Ascending aorta (tissue), 2 donors: ENCODE measurements at places on chromosomes 4 and X. TPM values are rescaled to one million over a fixed set of nuclear protein-coding genes. Genes with fewer than 3 reads are reported as not detected.

The RXFP1 gene
- total RNA-seq = 0.75 TPM

The TMEM35A gene
- not detected for total RNA-seq

The PAGE4 gene
- total RNA-seq = not detected

The IL21 gene
- not detected for total RNA-seq

The BEX2 gene
- 2.0 TPM for total RNA-seq

The PPEF1 gene
- not detected for total RNA-seq

The LGI2 gene
- total RNA-seq = 2.2 TPM

The GLRA3 gene
- not detected for total RNA-seq

The SLC16A2 gene
- total RNA-seq = 10.7 TPM

The MAGEB6 gene
- total RNA-seq = not detected

The SORBS2 gene
- total RNA-seq = 246 TPM

The NAP1L3 gene
- total RNA-seq = 1.5 TPM

The KIF4A gene
- not detected for total RNA-seq

The LEF1 gene
- total RNA-seq = not detected

The ANKRD37 gene
- 1.9 TPM for total RNA-seq

The CDKN2AIP gene
- 34.5 TPM for total RNA-seq

The MAOB gene
- 4.6 TPM for total RNA-seq

GRCh38 chr4:172515266-172515879 lies 653.2 kb upstream of the GALNT7 start:
- H3K36me3 ChIP-seq = no peaks in the 10 kb centered on the region
- no peaks in the 10 kb centered on the region for H3K27me3 ChIP-seq
- H3K27ac ChIP-seq = no peak overlapping the region
- no peaks in the 10 kb centered on the region for H3K4me1 ChIP-seq
- no peak for DNase-seq

GRCh38 chrX:126886997-126887396 lies 67.5 kb downstream of the PRR32 start:
- no peaks in the 10 kb centered on the region for H3K4me1 ChIP-seq
- H3K27ac ChIP-seq = no peak overlapping the region
- H3K27me3 ChIP-seq = no peaks in the 10 kb centered on the region
- no peak overlapping the region for H3K4me3 ChIP-seq

DNA sequence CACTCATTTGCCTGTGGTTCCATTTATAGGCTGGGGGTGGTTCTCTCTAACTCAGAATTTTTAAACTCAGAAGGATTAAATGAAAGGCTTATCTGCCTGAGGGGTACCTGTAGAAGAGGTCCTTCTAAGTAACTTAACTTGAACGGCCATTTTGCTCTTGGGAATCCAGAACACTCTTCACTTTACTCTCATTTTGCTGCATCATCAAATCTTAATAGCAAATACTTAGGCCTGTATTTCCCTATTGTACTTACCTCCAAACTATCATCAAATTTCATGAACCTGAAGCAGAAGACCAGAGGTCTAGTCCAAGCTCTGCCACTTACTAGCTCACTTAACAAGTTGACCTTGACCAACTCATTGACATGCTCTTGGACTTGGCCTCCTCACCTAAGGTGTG lies 70.4 kb downstream of the GRIA3 start:
- no peaks in the 10 kb centered on the region for H3K36me3 ChIP-seq
- H3K4me1 ChIP-seq = no peaks in the 10 kb centered on the region
- no peak overlapping the region for H3K27ac ChIP-seq
- no peaks in the 10 kb centered on the region for H3K27me3 ChIP-seq

GRCh38 chr4:78683352-78683751 lies 92.8 kb upstream of the BMP2K start:
- H3K4me3 ChIP-seq = no peak overlapping the region
- H3K27ac ChIP-seq = no peak overlapping the region
- DNase-seq = no peak
- no peaks in the 10 kb centered on the region for H3K36me3 ChIP-seq
- H3K4me1 ChIP-seq = peaks cover 5% of the 10 kb centered on the region

DNA sequence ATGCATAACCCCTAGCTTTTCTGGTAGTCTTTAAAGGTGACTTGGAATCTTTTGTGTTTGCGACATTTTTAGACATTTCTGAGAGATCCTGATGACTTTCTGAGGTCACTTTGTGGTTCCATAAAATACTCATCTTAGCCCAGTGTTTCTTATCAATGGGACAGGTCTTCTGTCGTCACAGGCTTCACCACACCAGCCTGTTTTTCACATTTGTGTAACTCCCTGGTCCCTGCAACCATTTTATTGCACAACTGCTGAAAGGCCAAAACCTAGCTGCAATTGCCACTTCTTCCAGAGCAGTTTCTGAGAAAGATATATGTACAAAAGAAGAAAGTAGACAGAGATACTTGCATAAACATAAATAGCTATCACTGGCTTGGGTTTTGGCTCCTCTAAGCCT lies 120.9 kb downstream of the IL15 start:
- no peaks in the 10 kb centered on the region for H3K27me3 ChIP-seq
- H3K27ac ChIP-seq = no peak overlapping the region
- H3K4me3 ChIP-seq = no peak overlapping the region
- no peaks in the 10 kb centered on the region for H3K36me3 ChIP-seq

GRCh38 chr4:93788712-93789111 lies 39.8 kb upstream of the ATOH1 start:
- H3K4me3 ChIP-seq = no peak overlapping the region
- H3K4me1 ChIP-seq = no peaks in the 10 kb centered on the region
- H3K27ac ChIP-seq = no peak overlapping the region
- H3K27me3 ChIP-seq = no peaks in the 10 kb centered on the region

DNA sequence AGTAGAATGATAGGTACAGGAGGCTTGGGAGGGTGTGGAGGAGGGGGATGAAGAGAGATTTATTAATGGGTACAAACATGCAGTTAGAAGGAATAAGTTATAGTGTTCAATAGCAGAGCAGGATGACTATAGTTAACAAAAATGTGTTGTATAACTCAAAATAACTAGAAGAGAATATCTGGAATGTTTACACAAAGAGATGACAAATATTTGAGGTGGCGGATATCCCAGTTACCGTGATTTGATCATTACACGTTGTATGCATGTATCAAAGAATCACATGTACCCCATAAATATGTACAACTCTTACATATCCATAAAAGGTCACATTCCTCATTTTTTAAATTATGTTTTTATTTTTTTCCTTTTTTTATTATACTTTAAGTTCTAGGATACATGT lies 456.6 kb downstream of the MAGEB5 start:
- no peaks in the 10 kb centered on the region for H3K4me1 ChIP-seq
- H3K27me3 ChIP-seq = no peaks in the 10 kb centered on the region
- H3K4me3 ChIP-seq = no peak overlapping the region
- no peak overlapping the region for H3K27ac ChIP-seq
- H3K36me3 ChIP-seq = no peaks in the 10 kb centered on the region
- DNase-seq = no peak

GRCh38 chr4:41572516-41572915 lies 34.6 kb downstream of the LIMCH1 start:
- DNase-seq = no peak
- H3K4me1 ChIP-seq = no peaks in the 10 kb centered on the region
- H3K27me3 ChIP-seq = no peaks in the 10 kb centered on the region
- peak overlapping the region; percentile 6 for H3K4me3 ChIP-seq

DNA sequence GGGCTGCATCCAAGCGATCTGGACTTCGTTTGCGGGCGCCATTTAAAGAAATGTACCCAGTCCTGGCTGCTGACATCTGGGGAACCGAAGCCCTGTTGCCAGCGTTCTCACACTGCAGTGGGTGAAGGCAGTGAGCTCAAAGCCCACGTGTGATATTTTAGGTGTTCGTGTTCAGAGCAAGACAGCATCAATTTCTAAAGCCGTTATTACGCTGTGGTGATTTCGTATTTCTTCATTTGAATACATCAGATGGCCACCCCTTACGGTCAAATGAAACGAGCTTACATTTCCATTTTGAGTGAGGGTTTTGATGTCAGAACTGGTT lies 376 bp upstream of the C4orf36 start:
- no peak for DNase-seq
- no peaks in the 10 kb centered on the region for H3K4me1 ChIP-seq
- H3K4me3 ChIP-seq = peak overlapping the region; percentile 83
- no peaks in the 10 kb centered on the region for H3K36me3 ChIP-seq
- H3K27me3 ChIP-seq = no peaks in the 10 kb centered on the region
- H3K27ac ChIP-seq = peak overlapping the region; percentile 68

DNA sequence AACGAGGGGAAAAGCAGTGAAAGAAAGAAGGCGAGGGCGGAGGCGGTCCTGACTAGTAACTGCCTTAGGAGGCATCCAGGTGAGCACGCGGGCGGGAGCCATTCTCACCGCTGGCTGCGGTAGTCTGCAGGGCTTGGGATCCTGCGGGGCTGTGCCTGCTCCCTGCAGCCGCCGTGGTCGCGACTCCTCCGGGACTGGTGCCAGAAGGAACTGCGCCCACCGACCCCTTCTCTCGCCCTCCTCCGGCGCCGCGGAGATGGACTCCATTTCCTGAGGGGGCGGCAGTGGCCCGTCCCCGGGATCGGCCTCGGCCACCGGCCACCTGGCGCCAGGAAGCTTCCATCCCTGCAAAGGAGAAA lies 543 bp downstream of the NFXL1 start:
- DNase-seq = no peak
- peak overlapping the region; percentile 87 for H3K4me3 ChIP-seq
- H3K36me3 ChIP-seq = peaks cover 14% of the 10 kb centered on the region
- no peaks in the 10 kb centered on the region for H3K27me3 ChIP-seq
- H3K27ac ChIP-seq = peak overlapping the region; percentile 70
- H3K4me1 ChIP-seq = no peaks in the 10 kb centered on the region

GRCh38 chrX:10031746-10032145 lies 64.6 kb downstream of the CLDN34 start:
- no peak overlapping the region for H3K27ac ChIP-seq
- H3K27me3 ChIP-seq = no peaks in the 10 kb centered on the region
- H3K36me3 ChIP-seq = no peaks in the 10 kb centered on the region
- no peaks in the 10 kb centered on the region for H3K4me1 ChIP-seq
- H3K4me3 ChIP-seq = no peak overlapping the region

GRCh38 chr4:22179124-22179874 lies 230.7 kb upstream of the KCNIP4 start:
- H3K4me1 ChIP-seq = no peaks in the 10 kb centered on the region
- H3K36me3 ChIP-seq = no peaks in the 10 kb centered on the region
- DNase-seq = no peak

DNA sequence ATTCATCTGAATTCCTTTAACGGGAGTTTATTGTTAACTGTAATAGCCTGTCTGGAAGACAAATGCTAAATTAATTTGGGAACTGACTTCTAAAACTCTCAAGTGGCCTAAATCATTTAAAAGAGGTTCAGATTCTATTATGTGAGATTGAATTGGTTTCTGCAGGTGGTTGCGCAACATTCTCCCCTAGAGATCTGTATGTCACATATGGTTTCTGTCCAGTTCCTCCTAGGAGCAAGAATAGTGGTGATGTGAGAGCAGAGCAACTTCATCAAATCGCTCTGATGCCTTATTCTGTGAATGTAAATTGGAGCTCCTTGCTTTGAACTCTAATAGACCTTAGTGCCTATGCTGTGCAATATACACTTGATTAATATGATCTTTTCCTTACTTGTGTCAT lies 144.6 kb upstream of the GPR101 start:
- H3K27ac ChIP-seq = no peak overlapping the region
- no peaks in the 10 kb centered on the region for H3K4me1 ChIP-seq
- DNase-seq = no peak
- H3K36me3 ChIP-seq = no peaks in the 10 kb centered on the region

DNA sequence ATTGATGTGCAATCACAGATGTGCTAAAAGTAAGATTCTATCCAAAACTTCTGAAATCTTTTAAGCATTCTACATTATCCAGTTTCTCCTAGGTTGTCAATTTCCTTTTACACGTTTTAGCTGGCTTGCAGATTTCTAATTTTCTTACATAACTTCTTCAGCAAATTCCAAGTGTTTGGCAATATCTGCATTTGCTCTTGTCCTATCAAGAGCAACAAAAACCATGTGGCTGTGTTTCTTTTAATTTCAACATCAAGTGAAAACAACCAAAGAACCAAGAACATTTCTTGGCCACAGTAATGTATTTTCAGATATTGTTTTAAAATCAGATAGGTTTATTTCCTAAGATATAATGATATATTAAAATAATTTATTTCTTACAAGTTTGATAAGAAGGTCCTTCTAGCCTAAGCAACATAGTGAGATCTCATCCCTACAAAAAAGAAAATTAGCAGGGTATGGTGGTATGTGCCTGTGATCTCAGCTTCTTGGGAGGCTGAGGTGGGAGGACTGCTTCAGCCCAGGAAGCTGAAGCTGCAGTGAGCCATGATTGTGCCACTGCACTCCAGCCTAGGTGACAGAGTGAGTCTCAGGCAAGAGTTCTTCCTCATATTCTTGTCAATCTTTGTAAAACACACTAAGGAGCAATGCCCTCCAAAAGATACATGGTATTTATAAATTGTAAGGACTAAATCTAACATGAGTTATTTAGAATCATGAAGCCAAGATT lies 131.4 kb upstream of the NAP1L5 start:
- no peak for DNase-seq
- H3K27me3 ChIP-seq = no peaks in the 10 kb centered on the region
- H3K36me3 ChIP-seq = no peaks in the 10 kb centered on the region
- no peak overlapping the region for H3K4me3 ChIP-seq
- no peak overlapping the region for H3K27ac ChIP-seq
- peaks cover 2% of the 10 kb centered on the region for H3K4me1 ChIP-seq

DNA sequence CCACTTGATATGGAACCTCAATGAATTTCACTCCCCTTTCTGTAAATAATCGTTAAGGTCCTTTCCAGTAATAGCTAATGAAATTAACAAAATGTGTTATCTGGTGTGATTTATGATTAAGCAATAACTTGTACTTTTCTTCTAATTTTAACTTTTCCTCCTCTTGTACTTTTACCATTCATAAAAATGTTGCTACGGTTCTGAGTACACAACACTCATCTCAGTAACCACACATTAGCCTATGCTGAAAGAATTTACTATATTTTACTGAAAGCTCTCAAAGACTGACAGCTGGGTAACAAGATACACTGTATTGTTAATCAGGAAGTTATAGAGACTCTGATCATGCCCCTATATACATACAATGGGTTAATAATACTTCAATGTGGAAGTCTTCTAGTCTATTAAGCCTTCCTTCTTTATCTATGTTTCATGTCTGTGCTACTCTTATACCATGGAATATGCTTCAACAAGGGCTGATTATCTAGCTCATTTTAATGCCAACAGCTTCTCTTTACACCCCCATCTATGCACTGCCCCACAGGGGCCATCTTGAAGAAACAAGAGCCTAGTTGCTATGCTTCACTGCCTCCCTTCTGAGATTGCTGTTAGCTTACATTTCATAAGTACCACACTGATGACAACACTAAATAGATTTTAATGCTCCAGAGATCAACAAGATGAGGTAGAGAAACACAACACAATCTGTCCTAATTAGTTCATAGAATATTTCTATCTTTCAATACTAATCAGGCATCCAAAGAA lies 39.1 kb downstream of the LAMP2 start:
- no peak overlapping the region for H3K4me3 ChIP-seq
- H3K27ac ChIP-seq = no peak overlapping the region
- no peaks in the 10 kb centered on the region for H3K27me3 ChIP-seq
- DNase-seq = no peak
- no peaks in the 10 kb centered on the region for H3K36me3 ChIP-seq

GRCh38 chrX:132044953-132045352 lies 21.9 kb downstream of the STK26 start:
- no peak overlapping the region for H3K27ac ChIP-seq
- H3K36me3 ChIP-seq = no peaks in the 10 kb centered on the region
- H3K4me1 ChIP-seq = no peaks in the 10 kb centered on the region
- DNase-seq = no peak
